ENCODE measurements at places on chromosomes 3 and 15.
A peak's percentile ranks its signal among the peaks of the same experiment; 100 is the strongest.

DNA sequence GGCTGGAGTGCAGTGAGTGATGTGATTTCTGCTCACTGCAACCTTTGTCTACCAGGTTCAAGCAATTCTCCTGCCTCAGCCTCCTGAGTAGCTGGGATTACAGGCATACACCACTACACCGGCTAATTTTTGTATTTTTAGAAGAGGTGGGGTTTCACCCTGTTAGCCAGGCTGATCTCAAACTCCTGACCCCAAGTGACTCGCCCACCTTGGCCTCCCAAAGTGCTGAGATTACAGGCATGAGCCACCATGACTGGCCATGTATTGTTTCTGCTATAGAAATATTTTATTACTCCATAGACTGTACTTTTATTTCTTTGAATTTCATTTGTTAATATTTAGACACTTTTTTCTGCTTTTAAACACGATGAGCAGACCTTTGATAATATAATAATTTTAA lies 60.4 kb downstream of the GTF2E1 start:
- DNase-seq = no peak

GRCh38 chr15:62656071-62656470 lies 386.5 kb upstream of the TPM1 start:
- DNase-seq = no peak

GRCh38 chr3:51389423-51390183 lies 1.5 kb upstream of the RBM15B start:
- no peak for DNase-seq

DNA sequence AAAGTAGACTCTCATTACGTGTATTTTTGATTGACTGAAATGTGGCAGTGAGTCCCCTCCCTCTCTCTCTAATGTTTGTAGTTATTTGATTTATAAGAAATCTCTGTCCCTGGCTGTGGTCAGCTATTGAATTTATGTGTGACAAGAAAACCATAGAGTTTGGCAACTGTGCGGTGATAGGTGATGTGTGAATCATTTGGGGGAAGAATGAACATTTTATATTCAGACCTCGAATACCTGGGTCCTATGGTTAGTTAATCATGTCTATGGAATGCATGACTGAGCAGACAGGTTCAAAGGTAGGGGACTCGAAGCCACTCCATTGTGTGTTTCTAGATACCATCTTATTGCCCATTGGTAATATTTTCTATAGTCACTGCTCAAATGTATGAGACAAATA lies 712.1 kb downstream of the MECOM start:
- DNase-seq = no peak

- no peak for DNase-seq
These were observed 1.4 kb upstream of the CYP1A1 start for GRCh38 chr15:74726774-74727164.

DNA sequence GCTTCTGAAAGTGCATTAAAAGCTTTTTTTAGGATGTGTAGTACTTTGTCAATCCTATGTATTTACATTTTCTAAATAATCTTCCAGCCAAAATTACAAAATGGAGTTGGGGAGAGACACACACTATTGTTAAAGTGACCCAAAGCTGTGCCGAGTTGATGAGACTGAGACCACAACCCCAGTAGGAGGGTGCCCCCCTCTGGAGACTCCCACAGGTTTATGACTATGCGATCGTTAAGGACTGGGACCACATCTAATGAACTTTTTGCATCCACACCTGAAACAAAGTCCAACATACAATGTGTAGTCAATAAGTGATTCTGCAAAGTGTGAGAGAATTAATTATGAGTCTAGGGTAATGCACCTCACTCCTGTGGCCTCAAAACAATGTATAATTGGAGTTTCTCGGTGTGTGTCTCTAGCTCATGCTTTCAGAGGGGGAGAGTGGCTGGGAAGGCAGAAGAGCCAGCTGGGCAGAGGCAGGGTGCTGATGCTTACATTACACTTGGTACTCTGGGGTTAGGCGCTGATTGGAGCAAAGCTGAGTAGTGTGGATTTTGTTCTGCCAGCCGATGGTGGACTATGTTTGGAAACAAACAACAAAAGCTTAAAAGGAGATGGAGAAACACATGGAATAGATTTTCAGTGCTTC lies 102.8 kb downstream of the KCNH8 start:
- DNase-seq = no peak

- DNase-seq = no peak
These were observed 79.5 kb upstream of the LIPC start for GRCh38 chr15:58352026-58352929.

- DNase-seq = no peak
These were observed 1303.7 kb upstream of the CADM2 start for GRCh38 chr3:83655083-83655482.

DNA sequence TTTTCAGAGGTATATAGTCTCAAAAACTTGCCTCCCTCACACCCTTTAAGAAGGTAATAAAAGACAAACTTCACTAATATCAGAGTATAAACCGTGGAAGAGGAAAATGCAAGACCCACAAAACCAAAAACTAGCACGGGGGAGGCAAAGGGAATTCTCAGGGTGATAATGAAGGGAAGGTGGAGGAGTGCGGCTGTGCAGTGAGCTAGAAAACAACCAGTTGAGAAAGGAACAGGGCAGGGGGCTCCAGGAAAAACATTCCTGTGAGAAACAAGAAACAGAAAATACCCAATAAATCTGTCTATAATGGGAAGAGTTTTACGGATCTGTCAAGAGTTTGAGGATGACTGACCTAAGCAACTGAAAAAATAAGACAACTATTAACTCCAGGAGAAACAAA lies 31.6 kb downstream of the TAMM41 start:
- no peak for DNase-seq

DNA sequence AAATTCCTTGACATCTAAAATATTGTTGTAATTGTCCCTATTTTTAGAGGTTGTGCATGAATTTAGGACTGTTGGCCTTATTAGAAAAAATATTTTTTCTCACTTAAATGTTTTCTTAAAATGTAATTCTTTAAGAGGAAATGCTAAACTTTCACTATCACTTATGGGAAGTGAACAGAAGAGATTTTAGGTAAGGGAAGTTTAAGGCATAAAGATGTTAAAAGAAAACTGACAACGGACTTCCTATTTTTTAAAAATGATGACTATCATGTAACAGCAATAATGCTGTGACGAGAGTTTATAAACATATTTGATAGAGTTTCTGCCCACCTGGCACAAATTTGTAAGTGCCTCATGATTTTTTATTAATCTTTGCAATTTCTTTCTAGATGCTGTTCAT lies 3.1 kb downstream of the C3orf38 start:
- DNase-seq = no peak

- no peak for DNase-seq
These were observed 121.1 kb downstream of the CBLB start for GRCh38 chr3:105747696-105748095.

DNA sequence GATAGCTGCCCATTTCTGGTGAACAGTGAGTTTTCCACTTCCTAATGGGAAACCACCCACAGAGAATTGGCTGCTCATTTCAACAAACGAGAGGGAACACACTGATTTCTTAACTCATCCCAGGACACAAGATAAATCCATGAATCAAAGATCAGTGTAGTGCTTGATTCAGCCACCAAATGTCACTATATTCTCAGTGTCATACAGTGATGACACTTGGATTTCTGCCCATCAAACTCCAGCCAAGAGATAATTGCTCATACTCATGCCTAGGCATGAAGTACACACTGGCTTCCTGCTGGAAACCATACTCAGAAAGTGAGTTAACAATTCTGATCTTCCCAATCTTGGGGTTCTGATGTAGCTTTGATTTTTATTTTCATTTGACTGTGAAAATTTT lies 35.4 kb upstream of the GRM7 start:
- DNase-seq = no peak

- DNase-seq = no peak
These were observed 10.3 kb upstream of the RHO start for GRCh38 chr3:129518038-129518561.

DNA sequence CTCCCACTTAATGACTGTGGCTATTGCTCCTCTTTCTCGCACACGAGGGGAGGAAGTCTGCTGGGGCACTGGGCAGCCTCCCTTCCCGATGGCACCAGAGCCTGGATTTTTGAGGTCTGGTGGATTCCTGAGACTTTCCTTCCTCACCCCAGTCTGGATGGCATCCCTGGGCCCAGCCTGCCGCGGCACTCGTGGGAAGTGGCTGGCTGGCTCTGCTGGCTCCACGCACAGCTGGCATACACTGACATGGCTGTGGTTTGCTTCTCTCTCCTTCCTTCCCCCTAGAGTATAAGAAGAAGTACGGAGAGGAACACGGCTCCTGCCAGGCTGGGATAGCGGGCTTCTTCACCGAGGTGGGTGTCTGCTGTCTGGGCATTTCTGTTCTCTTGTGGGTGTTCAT lies 319.8 kb upstream of the LRRFIP2 start:
- no peak for DNase-seq

- DNase-seq = peak; percentile 89
These were observed at the start of gene UACA for GRCh38 chr15:70763120-70763949. Gene UACA, minus strand, starts transcription at chr15:70763558. Its CDS starts 151 bp downstream, at chr15:70763407.

DNA sequence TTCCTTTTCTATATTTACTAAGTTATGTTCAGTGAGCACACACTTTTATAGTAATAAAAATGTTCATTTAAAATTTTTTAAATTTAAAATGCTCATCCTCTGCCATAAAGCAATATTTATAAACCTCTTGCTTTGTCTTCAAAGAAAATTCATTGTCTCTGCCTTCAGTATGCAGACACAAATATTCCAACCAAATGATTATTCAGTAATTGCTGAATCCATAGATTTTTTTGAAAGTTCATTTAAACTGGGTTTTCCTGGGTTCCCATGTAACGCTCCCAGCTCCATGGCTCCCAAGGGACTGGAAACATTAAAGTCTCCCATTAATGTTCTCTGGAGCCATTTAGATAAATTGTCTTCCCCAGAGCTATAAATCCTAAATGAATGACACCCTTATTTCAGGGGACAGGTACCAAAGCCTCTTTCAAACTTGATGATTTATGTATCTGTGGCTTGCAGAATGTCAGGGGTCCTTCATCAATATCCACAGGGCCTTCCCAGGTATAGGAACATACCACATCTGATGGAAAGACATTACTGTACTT lies 15.2 kb upstream of the GLCE start:
- DNase-seq = no peak

- no peak for DNase-seq
These were observed 111.5 kb downstream of the ZNF609 start for GRCh38 chr15:64571857-64572291.

GRCh38 chr3:45188719-45189659 lies 37.1 kb downstream of the TMEM158 start:
- no peak for DNase-seq

- no peak for DNase-seq
These were observed 183.4 kb upstream of the SLCO3A1 start for GRCh38 chr15:91670108-91670507.

- peak; percentile 69 for DNase-seq
These were observed 19.7 kb upstream of the LMOD3 start for GRCh38 chr3:69142090-69142489.
